ENCODE measurements at places on chromosomes 16 and 17.

DNA sequence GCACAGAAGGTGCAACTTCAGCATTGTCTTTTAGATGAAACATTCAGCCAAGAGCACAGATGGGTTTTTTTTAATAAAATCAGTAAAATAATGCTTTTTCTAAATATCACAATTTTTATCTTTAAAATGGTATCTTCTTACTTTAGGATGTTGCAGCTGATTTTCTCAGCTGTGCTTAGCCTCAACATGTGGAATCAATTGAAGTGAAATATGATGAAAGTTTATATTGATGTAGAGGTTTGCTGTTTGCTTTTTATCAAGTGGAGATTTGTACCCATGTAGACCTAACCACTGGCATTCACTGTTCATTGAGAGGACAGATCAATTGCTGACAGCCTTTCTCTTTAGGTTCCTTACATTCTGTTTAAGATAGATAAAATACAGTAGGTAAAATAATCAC lies 107.8 kb downstream of the CYB561 start:
- no peaks in the 10 kb centered on the region for H3K36me3 ChIP-seq
- DNase-seq = no peak
- no peak overlapping the region for H3K4me3 ChIP-seq
- H3K4me1 ChIP-seq = no peaks in the 10 kb centered on the region
- H3K27ac ChIP-seq = no peak overlapping the region

DNA sequence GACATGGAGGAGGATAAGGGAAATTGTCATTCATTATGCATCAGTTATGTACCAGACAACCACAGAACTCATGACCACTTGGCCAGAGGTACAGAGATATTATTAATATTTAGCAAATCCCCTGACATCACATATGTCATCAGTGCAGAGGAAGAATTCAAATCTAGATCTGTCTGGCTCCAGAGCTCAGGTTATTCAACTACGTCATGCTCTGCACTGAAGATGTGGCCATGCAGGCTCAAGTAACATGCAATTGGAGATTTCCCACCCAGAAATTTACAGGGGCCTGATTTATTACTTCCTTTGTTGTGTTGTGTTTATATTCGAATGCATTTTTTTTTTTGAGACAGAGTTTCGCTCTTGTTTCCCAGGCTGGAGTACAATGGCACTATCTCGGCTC lies 224.3 kb downstream of the HS3ST4 start:
- no peak overlapping the region for H3K4me3 ChIP-seq
- H3K27ac ChIP-seq = no peak overlapping the region
- no peaks in the 10 kb centered on the region for H3K4me1 ChIP-seq
- no peaks in the 10 kb centered on the region for H3K27me3 ChIP-seq

DNA sequence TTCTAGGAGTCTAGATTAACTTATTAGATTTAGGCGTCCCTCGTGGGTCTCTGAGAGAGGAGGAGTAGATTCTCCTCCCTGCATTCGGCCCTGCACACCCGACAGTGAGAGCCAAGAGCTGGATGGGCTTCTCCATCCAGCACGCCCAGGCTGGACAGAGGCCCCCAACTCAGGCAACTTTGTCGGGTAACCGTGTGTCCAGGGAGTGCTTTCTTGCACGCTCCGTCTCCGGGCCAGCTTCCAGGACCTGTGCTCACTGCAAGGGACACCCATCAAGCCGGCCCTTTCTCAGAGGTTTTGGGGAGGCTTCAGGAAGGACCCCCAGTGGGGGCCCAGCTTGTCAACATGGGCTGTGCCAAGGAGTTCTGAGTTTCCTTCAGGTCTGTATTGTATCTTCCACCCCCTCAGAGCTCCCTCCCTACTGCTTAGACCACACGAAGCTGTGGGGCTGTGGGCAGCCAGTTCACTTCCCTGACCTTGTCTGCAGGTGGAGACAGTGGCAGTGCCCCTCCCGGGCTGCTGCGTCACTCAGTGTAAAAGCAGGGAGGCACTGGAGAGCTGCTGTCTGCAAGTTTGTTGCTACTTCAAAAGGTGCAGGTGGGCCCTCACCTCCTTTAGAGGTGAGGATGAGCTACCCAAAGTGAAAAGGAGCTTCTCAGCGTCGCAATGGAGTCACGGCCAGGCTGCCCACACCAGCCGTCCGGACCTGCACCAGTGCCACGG lies 24.0 kb upstream of the C16orf78 start:
- no peak overlapping the region for H3K27ac ChIP-seq
- DNase-seq = no peak
- H3K4me1 ChIP-seq = no peaks in the 10 kb centered on the region
- no peaks in the 10 kb centered on the region for H3K36me3 ChIP-seq

DNA sequence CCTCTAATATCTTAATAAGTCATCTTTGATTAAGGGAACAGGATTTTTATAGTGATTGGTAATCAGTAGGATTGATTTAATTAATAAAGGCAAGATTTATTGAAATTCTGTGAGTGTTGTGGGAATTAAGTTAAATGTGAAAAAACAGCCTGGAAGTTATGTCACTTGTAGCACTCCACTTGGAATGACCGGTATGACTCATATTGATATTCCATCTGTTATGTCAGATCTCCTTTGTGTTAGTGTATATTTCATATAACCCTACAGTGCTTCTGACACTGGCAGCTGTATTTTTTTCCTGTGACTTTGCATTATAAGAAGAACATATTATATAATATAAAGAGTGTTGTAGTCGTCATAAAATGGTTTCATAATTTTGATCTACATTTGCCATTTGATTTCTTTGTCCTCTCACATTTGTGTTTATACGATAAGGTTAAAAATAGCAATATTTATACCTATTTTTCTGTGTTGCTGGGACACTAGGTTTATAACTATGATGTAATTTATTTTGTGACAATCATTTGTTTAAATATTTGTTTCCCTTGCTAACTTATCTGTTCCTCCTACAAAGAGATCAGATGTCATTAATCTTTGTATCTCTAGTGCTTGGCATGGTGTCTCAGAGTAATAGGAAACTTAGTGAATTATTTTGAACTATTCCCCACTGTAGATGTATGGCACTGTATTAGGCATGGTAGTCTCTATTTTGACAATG lies 249.0 kb downstream of the BCAS3 start:
- no peaks in the 10 kb centered on the region for H3K27me3 ChIP-seq
- no peak overlapping the region for H3K27ac ChIP-seq
- H3K36me3 ChIP-seq = no peaks in the 10 kb centered on the region
- no peak for DNase-seq

GRCh38 chr16:12091569-12092543 lies 115.3 kb downstream of the SNX29 start:
- peaks cover 31% of the 10 kb centered on the region for H3K4me1 ChIP-seq
- no peak overlapping the region for H3K4me3 ChIP-seq
- DNase-seq = no peak
- peak overlapping the region; percentile 18 for H3K27ac ChIP-seq
- no peaks in the 10 kb centered on the region for H3K27me3 ChIP-seq

GRCh38 chr17:79654350-79654959 lies 43.6 kb upstream of the RBFOX3 start:
- no peak overlapping the region for H3K27ac ChIP-seq
- H3K36me3 ChIP-seq = no peaks in the 10 kb centered on the region
- H3K4me1 ChIP-seq = no peaks in the 10 kb centered on the region
- H3K4me3 ChIP-seq = no peak overlapping the region
- no peaks in the 10 kb centered on the region for H3K27me3 ChIP-seq

GRCh38 chr16:60642956-60643355 lies 1393.3 kb downstream of the CDH8 start:
- H3K27me3 ChIP-seq = no peaks in the 10 kb centered on the region
- no peaks in the 10 kb centered on the region for H3K4me1 ChIP-seq
- no peak for DNase-seq
- no peaks in the 10 kb centered on the region for H3K36me3 ChIP-seq

DNA sequence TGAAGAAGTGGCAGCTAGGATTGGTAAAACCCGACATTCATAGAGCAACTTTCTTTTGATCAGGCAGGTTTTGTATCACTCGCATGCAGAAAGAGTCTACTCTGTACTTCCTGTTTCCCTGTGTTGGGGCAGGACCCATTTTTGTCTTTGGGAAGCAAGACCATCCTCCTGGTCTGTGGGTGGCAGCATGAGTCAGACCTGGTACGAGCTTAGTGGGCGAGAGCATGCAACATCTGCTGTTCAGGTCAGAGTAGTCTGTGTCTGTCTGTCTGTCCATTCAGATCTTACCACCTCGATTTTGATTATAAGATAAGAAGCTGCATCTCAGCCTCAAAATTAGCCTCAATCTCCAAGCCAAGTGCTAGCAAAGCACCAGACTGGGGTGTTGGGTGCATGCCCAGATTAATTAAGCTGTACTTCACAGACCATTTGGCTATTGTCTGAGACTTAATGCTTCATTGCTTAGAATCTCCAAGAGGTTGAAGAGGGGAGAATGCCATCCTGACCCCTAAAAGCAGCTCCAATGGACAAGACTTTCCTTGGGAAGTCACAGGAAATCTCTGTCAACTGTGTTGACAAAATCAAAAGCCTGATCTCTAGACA lies 110.9 kb downstream of the XYLT1 start:
- DNase-seq = no peak
- no peak overlapping the region for H3K27ac ChIP-seq
- H3K4me1 ChIP-seq = peaks cover 15% of the 10 kb centered on the region
- no peaks in the 10 kb centered on the region for H3K36me3 ChIP-seq
- no peak overlapping the region for H3K4me3 ChIP-seq

DNA sequence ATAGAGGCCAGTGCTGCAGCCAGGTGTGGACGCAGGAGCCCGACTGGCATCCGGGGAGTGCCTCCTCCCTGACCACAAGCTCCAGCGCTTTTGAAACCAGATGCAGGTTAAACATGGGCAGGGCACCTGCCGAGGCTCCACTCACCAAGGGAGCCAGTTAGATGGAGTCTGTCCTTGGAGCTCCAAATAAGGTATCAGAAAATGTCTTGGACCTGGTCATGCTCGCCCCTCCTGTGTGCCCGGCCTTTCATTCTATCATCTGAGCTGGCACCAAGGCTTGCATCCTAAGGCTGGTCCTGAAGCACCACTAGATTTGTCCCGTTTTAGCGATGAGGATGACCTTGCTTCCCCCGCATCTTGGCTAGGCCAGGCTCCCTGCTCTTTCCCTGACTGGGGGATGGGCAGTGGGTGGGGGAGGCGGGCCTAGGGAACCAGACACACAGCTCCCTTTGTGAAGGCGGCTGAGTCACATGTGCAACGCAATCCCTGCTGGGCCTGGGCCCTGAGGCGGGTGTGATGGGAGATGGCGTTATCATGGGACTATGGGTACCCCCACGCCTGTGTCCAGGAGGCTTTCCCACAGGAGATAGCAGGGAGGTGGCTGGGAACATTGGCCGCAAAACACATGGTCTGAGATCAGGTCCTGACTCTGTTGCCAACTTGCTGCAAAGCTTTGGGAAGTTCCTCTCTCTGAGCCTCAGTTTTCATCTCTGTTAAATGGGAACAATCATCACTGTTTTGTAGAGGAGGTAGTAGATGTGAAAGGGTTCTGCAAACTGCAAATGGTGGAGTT lies 5.0 kb upstream of the ADGRG1 start:
- DNase-seq = peak; percentile 64
- peaks cover 42% of the 10 kb centered on the region for H3K4me1 ChIP-seq
- H3K4me3 ChIP-seq = no peak overlapping the region

DNA sequence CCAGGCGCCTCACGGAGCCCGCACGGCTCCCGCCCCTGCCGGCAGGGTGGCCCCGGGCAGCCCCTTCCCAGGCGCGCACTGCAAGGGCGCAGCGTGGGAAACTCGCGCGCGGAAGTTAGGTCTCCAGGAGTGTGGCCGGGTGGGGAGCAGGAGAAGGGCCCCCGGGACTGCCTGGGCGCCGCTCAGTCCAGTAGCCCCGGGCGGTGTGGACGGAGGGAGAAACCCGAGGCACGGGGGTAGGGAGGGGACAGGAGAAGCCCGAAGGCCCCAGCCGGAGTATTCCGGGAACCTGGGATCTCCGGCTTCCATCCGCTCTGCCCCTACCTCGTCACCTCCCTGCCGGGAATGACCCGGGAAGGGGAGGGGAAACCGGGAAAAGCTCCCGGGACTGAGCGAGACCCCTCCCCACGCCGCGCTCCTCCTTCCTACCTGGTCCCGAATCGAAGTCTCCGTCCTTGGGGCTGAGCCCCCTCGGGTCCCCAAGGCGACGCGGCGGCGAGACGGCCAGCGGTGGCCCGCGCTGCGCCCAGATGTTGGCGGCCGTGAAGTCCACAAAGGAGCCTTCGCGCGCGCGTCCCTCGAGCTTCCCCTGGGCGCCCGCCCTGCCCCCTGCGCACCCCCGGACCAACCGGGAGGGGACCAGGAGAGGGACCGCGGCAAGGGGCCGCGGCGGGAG lies 418 bp downstream of the SOCS3 start:
- H3K27ac ChIP-seq = peak overlapping the region; percentile 98
- H3K36me3 ChIP-seq = no peaks in the 10 kb centered on the region
- H3K27me3 ChIP-seq = no peaks in the 10 kb centered on the region
- H3K4me1 ChIP-seq = peaks cover 37% of the 10 kb centered on the region
- no peak for DNase-seq

DNA sequence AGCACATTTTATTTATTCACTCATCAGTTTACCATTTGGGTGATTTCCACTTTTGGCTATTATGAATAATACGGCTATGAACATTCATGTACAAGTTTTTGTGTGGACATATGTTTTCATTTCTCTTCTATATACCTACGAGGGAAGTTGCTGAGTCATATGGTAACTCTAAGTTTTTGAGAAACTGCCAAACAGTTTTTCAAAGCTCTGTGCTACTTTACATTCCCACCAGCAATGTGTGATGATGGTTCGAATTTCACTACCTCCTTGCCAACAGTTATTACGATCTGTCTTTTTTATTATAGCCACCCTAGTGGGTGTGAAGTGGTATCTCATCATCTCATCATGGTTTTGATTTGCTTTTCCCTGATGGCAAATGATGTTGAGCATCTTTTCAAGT lies 63.7 kb upstream of the MRTFB start:
- H3K27me3 ChIP-seq = no peaks in the 10 kb centered on the region
- peaks cover 7% of the 10 kb centered on the region for H3K4me1 ChIP-seq
- H3K36me3 ChIP-seq = no peaks in the 10 kb centered on the region
- H3K4me3 ChIP-seq = no peak overlapping the region

- no peak for DNase-seq
- H3K4me1 ChIP-seq = no peaks in the 10 kb centered on the region
- H3K27ac ChIP-seq = no peak overlapping the region
- no peak overlapping the region for H3K4me3 ChIP-seq
- H3K36me3 ChIP-seq = no peaks in the 10 kb centered on the region
Observed at GRCh38 chr17:30992551-30992950, 21.7 kb downstream of the RNF135 start.

DNA sequence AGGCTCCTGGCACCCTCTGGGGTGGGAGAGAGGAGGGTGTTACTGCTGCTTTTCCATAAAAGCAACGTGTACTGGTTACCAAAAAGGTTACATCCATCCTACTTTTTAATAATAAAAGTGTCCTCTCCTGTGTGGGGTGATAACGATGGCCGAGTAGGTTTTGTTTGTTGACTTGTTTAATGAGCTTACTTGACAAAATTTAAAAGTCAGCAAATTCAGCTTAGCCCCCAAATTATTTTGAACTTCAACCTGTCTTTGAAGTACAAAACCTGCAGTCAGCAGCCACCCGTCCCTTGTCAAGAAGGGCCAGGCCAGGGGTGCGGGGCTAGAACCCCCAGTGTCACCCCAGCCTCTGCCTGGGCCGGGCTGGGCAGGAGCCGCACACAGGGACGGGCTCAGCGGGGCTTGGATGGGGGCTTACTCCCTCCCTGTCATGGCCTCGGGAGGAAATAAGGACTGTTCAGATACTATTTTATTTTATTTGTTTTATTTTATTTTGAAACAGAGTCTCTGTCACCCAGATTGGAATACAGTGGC lies 103.9 kb upstream of the CHMP6 start:
- H3K27me3 ChIP-seq = no peaks in the 10 kb centered on the region
- no peak overlapping the region for H3K27ac ChIP-seq
- no peaks in the 10 kb centered on the region for H3K36me3 ChIP-seq
- peaks cover 3% of the 10 kb centered on the region for H3K4me1 ChIP-seq
- H3K4me3 ChIP-seq = no peak overlapping the region

GRCh38 chr17:71063127-71063526 lies 893.8 kb downstream of the KCNJ2 start:
- no peaks in the 10 kb centered on the region for H3K4me1 ChIP-seq
- H3K27me3 ChIP-seq = no peaks in the 10 kb centered on the region
- no peak overlapping the region for H3K27ac ChIP-seq

All from hepatocyte (in vitro differentiated cells).